ENCODE measurements at places on chromosomes 16 and 17. TPM values are rescaled to one million over a fixed set of nuclear protein-coding genes. Genes with fewer than 3 reads are reported as not detected.

- no peaks in the 10 kb centered on the region for H3K27me3 ChIP-seq
- peak overlapping the region; percentile 47 for H3K27ac ChIP-seq
- peaks cover 4% of the 10 kb centered on the region for H3K36me3 ChIP-seq
- H3K4me3 ChIP-seq: no peak overlapping the region
Measured at GRCh38 chr17:42010898-42011516, 6.2 kb downstream of the DNAJC7 start.

- H3K36me3 ChIP-seq: no peaks in the 10 kb centered on the region
- no peak overlapping the region for H3K4me3 ChIP-seq
- H3K4me1 ChIP-seq: peaks cover 35% of the 10 kb centered on the region
- DNase-seq: peak; percentile 87
- peak overlapping the region; percentile 63 for H3K27ac ChIP-seq
- H3K27me3 ChIP-seq: no peaks in the 10 kb centered on the region
Measured at GRCh38 chr16:53913099-53913870, 209.3 kb downstream of the FTO start.

Gene KCNH6
- not detected for total RNA-seq

DNA sequence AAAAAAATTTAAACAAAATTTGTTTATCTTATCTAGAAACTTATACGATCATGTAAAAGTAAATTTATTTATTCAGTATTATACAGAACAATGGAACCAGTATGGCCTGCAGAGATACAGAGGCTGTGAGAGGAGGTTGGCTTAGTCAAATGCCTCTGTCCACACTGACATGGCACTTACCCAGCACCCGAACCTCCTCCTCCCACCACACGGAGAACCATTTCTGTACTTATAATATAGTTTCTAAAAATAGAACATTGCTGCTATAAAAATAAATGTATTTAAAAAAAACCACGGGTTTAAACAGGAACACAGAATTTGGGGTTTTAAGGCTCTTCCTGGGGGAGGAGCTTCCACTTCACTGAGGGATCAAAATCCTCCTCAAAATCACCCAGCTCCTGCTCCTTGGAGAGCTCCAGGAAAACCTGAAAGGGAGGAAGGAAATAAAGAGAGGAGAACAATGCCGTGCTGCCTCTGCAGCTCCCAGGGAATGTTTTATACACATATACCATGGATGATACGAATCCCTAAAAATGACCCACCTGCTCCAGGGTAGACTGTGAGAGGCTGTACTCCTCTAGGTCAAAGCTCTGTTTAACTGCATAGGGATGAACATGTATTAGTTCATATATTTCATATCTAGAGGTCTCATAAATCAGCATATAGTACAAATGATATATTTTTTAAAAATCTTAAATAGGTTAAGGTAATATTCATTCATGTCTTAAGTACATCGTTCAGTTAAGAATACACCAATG is 87.3 kb downstream of the ABCA8 start:
- no peak overlapping the region for H3K27ac ChIP-seq
- H3K4me3 ChIP-seq: no peak overlapping the region
- H3K4me1 ChIP-seq: no peaks in the 10 kb centered on the region
- DNase-seq: no peak
- H3K36me3 ChIP-seq: no peaks in the 10 kb centered on the region

DNA sequence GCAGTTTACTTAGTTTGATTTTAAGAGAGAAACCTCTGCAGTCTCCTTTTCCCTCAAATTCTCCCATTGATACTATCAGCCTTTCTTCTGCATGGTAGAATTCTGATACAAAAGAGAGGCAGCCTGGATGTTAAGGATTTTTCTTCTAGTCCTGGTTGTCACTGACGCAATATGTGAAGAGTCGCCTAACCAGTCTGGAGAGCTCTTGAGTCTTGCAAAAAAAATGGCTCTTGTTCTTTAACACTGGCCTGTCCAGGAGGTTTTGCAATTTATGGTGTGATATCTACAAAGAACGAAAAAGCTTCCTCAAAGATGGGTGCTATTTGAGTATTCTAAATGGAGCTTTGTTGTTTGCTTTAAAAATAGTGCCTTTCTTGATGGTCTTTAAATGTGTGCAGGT is 28.9 kb downstream of the COX10 start:
- H3K27ac ChIP-seq: no peak overlapping the region
- H3K4me3 ChIP-seq: no peak overlapping the region
- H3K36me3 ChIP-seq: no peaks in the 10 kb centered on the region
- no peaks in the 10 kb centered on the region for H3K27me3 ChIP-seq

Gene SMG1
- 99.6 TPM for total RNA-seq

DNA sequence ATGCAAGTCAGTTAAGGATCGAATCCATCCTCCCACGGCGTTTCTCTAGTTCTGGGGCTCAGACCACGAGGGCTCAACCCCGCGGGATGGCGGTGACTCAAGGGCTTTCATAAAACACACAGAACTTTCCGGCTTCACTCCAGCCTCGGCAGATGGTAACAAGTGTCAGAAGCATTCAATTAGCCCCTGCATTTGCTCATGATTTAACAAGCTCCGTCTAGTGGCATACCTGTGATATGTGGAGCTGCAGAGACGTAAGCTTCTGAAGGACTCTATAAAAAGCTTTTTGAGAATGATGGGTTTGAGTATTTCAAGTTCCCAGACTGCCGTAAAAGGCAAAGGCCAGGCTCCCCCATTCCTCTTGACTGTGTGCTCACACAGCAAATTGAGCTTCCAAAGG is 91.3 kb upstream of the SEC14L1 start:
- no peak overlapping the region for H3K27ac ChIP-seq
- peaks cover 8% of the 10 kb centered on the region for H3K4me1 ChIP-seq
- H3K27me3 ChIP-seq: peaks cover 27% of the 10 kb centered on the region
- DNase-seq: peak; percentile 63

- no peaks in the 10 kb centered on the region for H3K27me3 ChIP-seq
- H3K36me3 ChIP-seq: peaks cover 22% of the 10 kb centered on the region
- DNase-seq: no peak
- H3K4me3 ChIP-seq: no peak overlapping the region
- no peak overlapping the region for H3K27ac ChIP-seq
- H3K4me1 ChIP-seq: no peaks in the 10 kb centered on the region
Measured at GRCh38 chr16:89123831-89124100, 30.1 kb downstream of the ACSF3 start.

GRCh38 chr17:62565817-62566216 is 61.7 kb upstream of the MRC2 start:
- peaks cover 23% of the 10 kb centered on the region for H3K36me3 ChIP-seq
- peaks cover 21% of the 10 kb centered on the region for H3K4me1 ChIP-seq
- peak; percentile 62 for DNase-seq
- peak overlapping the region; percentile 75 for H3K27ac ChIP-seq

DNA sequence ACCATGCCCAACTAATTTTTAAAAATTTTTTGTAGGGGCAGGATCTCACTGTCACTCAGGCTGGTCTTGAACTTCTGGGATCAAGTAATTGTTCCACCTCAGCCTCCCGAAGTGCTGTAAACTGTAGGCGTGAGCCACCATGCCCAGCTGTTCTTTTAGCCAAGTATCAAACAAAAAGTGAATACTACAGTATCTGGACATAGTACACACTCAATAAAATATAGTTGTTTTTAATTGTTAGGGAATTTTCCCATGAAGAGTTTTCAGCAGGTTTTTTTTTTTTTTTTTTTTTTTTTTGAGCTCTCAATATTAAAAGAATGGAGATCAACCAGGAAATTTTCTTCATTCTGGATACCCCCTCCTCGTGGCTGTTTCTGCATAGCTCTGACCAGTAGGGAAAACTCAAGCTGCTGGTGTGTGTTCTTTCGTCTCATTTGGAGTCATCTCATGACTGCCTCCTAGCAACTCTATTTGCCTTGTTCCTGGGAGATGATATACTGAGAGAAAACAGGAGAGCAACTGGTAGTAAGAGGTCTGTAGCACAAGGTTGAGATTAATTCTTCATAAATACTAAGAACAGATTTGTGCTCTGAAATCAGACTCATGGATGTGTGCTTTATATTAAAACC is 16.5 kb upstream of the PHAF1 start:
- H3K36me3 ChIP-seq: peaks cover 12% of the 10 kb centered on the region
- H3K27me3 ChIP-seq: no peaks in the 10 kb centered on the region
- H3K27ac ChIP-seq: peak overlapping the region; percentile 62
- no peak for DNase-seq
- peaks cover 41% of the 10 kb centered on the region for H3K4me1 ChIP-seq

Gene ASGR1
- total RNA-seq: 0.88 TPM

DNA sequence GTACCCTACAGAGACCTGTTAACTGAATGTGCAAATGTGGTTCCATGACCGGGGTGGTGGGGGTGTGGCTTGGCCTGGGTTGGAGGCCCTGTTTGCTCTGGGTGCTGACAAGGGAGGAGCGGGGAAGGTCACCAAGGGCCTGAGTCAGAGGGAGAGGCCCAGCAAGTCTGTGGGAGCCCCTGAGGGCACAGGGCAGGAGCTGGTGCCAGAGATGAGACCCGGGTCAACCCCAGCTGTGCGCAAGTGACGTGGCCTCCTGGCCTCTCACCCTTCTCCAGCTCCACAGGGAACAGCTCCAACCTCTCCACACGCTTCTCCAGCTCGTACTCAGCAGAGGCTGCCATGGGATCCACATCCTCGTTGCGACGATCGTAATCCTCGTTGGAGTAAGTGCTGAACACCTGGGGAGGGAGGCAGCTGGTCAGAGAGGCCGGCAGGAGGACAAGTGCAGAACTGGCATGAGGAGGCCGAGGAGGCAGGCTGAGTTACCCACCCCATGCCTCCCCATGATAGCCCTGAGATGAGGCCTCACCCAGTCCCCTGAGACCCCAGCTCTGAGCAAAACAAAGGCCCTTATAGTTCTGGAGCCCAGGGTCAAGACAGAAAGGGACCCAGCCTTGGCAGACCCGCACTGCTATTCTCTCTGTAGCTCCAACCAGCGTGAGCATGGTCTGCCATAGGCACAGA is 5.5 kb downstream of the PPP1R9B start:
- H3K4me3 ChIP-seq: no peak overlapping the region
- H3K36me3 ChIP-seq: peaks cover 52% of the 10 kb centered on the region
- no peaks in the 10 kb centered on the region for H3K27me3 ChIP-seq
- peaks cover 25% of the 10 kb centered on the region for H3K4me1 ChIP-seq
- H3K27ac ChIP-seq: no peak overlapping the region

DNA sequence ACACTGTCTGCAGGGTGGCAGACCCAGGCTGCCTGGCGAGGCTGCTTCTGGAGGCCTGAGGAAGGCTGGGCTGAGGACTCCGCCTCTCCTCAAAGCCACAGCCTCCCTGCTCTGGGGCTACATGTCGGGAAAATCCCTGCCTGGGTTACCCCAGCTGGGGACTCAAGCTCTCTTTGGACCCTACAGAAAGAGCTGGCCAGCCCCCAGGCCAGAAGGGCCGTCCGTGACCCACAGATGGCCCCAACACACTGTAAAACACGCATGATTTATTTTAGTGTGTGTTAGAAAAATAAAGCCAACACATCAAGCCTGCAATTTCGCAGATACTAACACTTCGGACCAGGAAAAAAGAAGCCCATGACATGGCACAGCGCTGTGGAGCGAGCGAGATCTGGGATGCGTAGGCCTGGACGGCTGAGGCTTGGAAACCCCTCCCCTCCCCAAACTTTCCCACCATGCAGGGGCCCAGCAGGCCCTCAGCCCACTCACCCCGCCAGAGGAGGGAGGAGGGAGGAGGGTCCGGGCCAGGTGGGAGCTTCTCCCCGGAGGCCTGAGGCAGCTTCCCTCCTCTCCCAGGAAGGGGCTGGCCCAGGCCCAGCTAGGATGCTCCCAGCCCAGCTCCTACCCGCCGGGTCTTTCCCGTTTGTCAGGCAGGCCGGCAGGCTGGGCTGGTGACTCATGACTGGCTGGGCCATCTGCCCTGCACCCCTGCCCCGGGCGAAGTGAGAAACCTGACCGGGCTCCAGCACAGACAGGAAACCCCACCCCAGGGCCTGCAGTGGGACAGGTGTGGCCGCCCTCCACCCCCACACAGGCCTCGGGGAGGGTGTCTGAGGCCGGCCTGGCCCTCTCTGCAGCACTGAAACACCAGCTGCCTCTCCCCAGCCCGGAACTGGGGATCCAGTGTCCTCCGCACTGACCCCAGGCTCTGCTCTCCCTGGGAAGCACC is 34.1 kb upstream of the SLC38A10 start:
- H3K4me3 ChIP-seq: no peak overlapping the region
- H3K36me3 ChIP-seq: no peaks in the 10 kb centered on the region
- H3K27ac ChIP-seq: peak overlapping the region; percentile 17
- DNase-seq: peak; percentile 100

DNA sequence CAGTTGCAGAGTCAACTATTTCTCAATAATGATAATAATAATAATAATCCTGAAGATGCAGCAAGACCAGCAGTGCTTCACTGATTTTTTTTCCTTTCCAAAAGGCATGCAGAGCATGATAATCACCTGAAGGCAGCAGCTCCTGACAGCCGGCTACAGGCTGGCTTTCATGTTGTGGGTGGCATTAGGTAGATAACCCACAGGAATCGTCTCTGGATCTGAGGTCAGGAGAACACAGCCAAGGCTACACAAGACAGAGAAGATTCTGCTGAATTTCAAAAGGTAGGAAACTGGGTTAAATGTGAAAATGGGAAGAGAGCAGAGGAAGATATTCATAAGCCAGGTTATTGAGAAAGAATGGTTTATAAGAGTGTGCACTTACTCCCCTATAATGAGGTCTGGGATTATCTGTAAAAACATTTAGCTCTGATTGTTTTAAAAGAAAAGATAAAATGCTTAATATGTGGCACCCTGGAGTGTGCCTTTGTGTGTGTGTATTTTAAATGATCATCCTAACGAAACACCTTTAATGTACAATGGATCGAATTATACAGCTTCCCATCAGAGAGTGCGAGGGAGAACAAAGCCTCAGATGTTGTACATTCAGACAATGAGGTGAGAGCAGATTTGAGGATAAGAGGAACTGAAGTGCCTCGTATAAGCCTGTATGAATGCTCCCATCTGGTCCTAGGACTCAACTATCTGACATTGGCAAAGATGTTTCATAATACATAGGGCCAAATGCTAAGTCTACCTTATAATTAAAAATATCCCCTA is 273.1 kb downstream of the PHKB start:
- H3K36me3 ChIP-seq: no peaks in the 10 kb centered on the region
- H3K4me3 ChIP-seq: no peak overlapping the region
- H3K27me3 ChIP-seq: no peaks in the 10 kb centered on the region
- no peak for DNase-seq
- no peak overlapping the region for H3K27ac ChIP-seq
- peaks cover 34% of the 10 kb centered on the region for H3K4me1 ChIP-seq

DNA sequence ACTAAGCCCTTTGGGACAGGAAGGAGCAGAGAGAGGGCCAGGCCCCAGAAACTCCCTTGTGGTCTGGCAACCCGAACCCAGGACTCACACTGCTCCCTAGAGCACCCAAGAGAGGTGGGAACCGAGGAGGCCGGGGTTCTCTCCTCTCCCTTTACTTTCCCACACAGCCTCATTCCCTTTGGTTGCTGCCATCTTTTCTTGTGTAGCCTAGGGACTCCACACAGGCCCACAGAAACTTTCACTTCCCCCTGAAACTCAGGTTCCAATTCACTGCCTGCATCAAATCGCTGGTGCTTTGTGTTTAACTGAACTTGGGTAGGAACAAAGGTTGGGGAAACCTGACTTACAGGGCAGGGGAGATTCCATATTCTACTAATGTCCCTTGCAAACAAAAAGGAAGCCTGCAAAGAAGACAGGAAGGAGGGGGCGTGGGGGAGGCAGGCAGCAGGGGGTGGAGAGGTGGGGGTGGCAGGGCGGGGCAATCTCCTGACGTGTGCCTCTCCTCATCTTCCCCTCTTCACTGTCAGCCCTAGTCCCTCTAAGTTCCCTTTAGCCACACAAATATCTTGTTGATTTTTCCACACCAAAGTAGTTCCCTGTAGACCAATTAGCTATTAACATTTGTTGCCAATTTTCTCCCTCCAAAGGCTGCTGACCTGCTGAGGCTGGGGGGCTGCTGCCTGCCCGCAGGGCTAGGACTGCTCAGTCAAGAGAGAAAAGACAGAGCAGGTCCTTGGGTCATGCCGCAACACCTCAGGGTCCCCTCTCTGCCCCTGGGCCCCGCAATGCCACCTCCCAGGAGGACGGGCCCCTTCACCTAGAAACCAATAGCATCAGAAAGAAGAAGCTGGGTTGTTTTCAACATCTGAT is 8.0 kb downstream of the ST3GAL2 start:
- peaks cover 5% of the 10 kb centered on the region for H3K36me3 ChIP-seq
- H3K4me1 ChIP-seq: peaks cover 48% of the 10 kb centered on the region
- no peak overlapping the region for H3K4me3 ChIP-seq

Gene COL1A1
- total RNA-seq: 6,718 TPM
